ENCODE measurements at places on chromosomes 6 and 20.
A peak's percentile ranks its signal among the peaks of the same experiment; 100 is the strongest.

DNA sequence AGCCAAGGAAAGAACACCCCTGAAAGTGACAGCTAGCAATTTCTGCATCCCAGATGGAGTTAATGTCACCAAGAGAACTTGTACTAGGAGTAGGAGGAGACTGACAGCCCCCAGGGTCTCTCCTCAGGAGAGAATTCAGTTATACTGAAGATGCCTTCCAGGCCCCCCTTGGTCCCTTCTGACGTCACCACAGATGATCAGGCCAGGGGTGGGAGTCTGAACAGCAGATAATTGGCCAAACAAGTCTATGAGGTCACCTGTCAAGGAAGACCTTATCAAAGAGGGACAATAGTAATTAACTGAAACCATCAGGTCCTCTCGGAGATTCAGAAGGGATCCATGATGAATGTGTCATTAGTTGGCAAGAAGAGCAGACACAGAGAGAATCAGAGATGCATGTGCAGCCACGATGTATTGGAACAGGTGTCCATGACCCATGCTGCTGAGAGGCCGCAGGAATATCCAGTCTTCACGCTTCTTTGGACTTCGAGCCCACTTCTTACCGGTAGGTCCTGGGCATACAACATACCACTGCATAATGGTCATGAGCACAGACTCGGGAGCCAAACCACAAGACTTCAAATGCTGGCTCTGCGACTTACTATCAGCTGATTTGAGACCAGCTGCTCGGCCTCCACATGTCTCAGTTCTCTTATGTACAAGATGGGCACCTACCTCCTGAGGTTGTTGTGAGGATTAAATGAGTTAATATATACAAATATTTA, 10.2 kb downstream of the TRIM10 start:
- DNase-seq, result no peak

DNA sequence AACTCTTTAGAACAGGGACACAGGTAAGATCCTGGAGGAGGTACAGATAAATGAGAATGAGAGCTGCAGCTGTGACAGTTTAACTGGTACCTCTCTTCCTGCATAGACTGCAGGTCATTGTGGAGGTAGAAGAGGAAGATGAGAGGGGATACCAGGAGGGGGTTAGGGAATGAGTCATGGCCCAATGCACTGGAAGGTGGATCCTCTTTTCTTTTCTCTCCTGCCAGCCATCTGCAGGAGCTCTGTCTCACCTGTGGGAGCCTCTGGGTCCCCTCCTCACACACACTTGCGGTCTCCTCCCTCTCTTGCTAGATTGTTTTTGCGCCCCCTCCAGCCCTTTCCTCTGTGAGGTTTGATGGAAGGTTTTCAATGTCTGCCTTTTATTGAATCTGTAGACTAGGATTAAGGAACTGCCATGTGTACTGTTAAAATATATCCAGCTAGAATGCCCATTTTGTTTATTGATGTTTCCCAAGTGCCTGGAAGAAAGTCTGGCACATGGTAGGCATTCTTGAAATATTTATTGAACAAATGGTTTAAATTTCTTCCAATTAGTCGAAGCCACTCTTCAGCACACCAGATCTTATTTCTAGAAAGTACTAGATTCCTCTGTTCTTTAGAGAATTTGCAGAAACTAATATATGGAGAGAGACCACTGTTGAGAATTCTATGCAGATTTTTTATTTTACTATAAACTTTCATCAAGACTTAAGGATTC, 13.0 kb downstream of the C6orf163 start:
- no peak for DNase-seq

GRCh38 chr20:5918856-5919625, 31.3 kb downstream of the TRMT6 start:
- peak; percentile 10 for DNase-seq

GRCh38 chr6:156688620-156688971, 88.6 kb upstream of the ARID1B start:
- no peak for DNase-seq

- DNase-seq, result no peak
Observed at GRCh38 chr6:157976345-157977175, 5.1 kb upstream of the SYNJ2 start.

GRCh38 chr6:153729189-153729588, 309.9 kb upstream of the OPRM1 start:
- peak; percentile 1 for DNase-seq

- no peak for DNase-seq
Observed at GRCh38 chr6:106453756-106454367, 93.3 kb downstream of the CRYBG1 start.

- no peak for DNase-seq
Observed at GRCh38 chr6:79712144-79712543, 81.0 kb downstream of the SH3BGRL2 start.

DNA sequence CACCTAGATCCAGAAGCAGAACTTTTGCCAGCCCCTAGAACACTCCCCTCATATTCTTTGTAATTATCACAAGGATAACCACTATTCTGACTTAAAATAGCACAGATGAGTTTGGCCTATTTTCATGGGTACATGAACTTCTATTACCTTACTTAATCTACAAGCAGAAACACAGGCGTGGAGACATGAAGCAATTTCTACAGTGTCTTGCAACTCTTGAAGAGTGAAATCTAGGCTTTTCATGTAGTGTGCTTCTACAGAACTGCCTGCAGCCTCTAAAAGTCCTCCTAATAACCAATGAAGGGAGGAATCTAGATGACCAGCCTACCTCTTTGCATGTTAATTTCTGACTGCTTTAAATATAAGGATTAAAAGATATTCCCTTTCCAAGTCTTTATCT, 82.7 kb downstream of the EPM2A start:
- no peak for DNase-seq

DNA sequence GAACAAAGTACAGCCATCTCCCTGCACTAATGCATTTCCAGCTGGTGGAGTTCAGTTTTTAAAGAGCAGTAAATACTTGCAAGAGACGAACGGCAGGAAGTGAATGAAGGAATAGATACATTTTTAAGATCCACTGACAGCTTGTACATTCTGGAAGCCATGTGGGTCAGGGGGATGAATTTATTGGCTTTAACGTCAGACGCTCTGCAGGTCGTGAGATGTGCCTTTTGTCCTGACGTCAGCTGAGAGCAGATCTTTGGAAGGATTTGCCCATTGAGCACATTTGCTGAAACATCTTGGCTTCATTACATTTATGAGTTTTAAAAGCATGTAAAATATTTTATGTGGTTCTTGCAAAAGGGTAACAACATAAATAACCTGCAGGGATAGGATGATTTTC, 29.5 kb upstream of the SALL4 start:
- no peak for DNase-seq

DNA sequence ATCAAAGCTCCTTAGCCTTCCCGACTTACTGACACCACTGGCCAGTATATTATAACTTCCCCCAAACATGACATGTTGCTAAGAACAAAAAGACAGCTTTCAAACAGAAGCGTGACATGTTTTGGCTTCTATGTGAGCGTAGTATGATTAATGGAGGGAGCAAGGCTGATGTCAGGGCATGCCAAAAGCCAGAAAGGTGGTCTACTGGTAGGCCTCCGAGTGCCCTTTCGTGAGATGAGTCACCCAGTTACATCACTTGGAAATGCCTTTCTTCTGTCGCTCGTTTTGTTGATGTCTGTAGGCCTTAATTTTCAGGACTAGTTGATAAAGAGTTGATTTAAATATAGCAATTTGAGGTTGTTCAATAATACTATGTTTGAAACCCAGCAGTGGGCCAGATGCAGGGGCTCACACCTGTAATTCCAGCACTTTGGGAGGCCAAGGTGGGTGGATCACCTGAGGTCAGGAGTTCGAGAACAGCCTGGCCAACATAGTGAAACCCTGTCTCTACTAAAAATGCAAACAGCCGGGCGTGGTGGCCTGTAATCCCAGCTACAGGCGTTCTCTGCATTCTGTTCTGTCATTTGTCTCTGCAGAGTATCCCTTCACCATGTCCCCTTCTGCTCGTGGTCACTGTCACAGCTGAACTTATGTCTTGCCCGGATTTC, 53.3 kb downstream of the CNKSR3 start:
- DNase-seq, result no peak
